Activated naive CD4-positive, alpha-beta T cell treated with anti-CD3 and anti-CD28 coated beads, Interleukin-2, amount 50 U/mL, for 72 hours (primary cell): ENCODE measurements at places on chromosomes 12 and 14. TPM values are rescaled to one million over a fixed set of nuclear protein-coding genes. Genes with fewer than 3 reads are reported as not detected.
A peak's percentile ranks its signal among the peaks of the same experiment; 100 is the strongest.

DNA sequence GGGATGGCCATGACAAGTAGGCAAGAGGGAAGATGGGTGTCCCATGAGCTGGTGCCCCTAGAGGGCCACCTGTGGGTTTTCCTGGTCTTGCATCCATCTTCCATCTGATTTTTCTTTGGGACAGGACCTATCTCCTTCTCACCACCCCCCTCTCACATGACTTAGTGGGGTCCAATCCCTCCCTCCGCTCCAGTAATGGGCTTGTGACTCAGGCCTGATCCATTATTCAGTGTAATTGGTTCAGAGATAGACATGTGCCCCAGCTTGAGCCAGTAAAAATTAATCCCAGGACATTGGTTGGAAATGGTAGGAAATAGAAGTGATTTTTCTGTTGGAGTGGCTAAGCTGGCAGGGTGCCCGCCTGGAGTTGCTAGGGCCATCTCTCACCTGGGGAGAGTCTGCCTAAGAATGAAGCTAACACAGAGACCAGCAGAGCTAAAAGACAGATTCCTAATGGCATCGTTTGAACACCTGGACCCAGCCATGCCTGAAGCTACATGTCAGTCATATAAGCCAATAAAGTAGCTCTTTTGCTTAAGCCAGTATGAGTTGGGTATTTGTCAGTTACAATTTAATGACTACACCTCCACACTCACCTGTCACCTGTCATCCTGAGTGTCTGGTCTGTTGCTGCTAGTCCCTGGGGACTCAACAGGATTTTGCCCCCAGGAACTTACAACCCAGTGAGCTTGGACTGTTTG, 14.7 kb downstream of the RASAL1 start:
- DNase-seq, result no peak

- peak; percentile 68 for DNase-seq
These were observed 480 bp downstream of the PTPN6 start for GRCh38 chr12:6951551-6952120.

DNA sequence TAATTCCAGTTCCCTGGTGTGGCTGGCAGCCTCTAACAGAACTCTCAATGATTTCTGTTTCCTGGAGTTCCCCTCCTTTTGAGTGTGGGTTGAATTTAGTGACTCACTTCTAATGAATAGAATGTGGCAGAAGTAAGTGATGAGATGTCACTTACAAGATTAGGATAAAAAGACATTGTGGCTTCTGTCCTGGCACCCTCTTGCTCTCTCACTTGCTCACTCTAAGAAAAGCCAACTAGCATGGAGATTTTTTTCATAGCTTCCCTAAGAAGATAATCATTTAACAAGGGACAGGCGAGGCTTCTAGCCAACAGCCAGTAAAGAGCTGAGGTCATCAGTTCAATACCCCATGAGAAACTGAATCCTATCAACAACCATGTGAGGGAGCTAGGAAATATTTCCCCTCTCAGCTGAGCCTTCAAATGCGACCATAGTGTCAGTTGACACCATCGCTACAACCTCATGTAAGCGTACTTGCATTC, 156.7 kb downstream of the TMTC3 start:
- DNase-seq, result no peak

The DENND5B gene
- 0.18 TPM for total RNA-seq

DNA sequence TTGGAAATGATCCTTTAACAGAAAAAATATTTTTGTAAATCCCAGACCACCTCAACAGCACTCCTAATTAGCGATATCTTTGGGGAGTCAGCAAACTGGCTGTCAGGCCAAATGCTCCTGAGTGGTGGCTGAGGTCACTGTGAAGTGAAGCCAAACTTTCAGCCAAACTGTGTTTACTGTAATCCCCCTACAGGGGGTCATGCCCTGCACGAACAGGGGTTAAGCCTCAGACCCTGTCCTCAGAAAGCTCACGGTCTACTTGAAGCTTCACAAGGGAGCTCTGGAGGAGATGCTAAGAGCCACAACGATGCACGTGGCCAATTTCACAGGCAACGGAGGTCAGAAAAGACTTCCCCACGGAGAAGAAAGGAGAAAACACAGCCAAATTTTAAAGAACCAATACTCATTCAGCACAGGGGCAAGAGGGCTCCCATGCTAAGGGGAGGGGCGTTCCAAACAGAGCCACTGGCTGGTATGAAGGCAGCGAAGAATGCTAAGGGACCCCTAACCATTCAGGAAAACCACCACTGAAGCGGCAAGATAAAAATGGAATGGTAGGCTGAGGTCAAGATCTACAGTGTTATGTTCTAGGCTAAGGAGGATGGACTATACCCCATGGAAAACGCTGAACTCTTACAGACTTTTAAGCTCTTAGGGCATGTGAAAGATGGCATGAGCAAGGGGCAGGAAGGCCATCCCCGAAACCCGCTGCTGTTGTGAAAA, 105.4 kb downstream of the ITPR2 start:
- DNase-seq, result no peak

DNA sequence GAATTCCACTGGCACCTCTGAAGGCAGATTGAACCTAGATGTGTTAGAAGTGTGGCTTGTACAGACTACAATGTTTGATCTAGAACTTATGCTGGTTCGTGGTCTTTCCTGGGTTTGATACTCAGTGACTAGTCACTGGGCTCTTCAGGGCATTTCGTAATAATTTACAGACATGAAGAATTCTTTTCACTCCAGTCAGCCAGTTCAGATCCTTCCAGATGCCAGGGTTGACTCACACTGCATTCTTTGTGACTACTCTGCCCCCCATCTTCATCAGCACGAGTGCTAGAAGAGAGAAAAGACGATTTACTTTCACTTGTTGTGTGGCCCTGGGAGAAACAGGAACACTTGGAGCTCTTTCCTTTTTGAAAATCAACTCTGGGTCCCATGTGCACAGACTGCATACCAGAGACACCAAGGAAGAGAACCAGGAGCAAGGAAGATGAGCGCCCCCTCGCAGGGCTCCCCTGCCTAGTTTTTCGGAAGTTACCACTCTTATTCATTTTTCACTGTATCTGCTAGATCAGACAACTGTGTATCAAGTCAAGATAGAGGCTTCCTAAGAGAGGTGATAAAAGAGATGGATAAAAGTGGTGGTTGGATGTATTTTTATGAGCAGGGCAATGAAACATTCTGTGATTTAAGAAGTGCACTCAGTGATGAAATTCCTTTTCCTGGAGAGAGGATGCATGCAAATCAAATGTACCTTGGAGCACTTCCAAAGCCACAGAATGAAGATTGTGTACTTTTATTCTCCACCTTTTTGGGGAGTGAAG, 33.5 kb upstream of the EVL start:
- DNase-seq, result no peak

DNA sequence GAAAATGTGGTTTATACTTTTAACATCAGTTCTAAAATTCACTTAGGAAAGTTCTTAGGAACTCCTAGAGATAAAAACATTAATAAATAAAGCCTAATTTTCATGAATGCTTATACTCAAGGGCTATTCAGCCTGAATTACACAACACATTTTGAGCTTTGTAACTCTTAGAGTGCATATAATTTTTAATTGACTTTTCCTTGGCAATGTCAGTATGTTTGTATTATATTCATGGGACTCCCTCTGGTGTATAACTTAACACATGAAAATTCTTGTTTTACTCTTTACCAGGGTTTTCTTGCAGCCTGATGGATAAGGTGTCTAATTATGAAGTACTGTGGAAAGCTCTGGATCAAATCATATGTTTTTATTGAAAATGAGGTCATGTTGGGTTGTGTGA, 150.6 kb upstream of the HMGA2 start:
- no peak for DNase-seq

DNA sequence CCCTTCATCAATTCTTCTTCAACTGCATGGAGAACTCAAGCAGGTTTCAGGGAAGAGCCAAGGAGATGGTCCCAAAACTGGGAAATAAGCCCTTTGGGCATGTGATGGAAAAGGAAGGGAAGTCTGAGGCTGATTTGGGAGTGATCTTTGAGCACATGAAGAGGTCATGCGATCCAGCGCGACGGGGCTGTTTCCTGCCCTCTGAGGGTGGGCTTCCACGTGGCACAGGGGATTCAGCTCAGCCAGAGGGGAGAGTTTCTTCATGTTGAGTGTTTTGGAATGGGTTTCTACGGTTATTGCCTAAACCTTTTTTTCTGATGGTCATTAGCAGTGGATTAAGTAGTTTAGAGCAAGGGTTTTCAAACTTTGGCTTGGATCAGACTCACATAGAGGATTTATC, 30.2 kb downstream of the GPR68 start:
- DNase-seq, result no peak

GRCh38 chr12:47194501-47194900, 114.7 kb upstream of the AMIGO2 start:
- DNase-seq, result no peak

- no peak for DNase-seq
These were observed 19.2 kb upstream of the PPP2R5E start for GRCh38 chr14:63562405-63562804.

- no peak for DNase-seq
These were observed 112.6 kb downstream of the RIMBP2 start for GRCh38 chr12:130603396-130603965.

DNA sequence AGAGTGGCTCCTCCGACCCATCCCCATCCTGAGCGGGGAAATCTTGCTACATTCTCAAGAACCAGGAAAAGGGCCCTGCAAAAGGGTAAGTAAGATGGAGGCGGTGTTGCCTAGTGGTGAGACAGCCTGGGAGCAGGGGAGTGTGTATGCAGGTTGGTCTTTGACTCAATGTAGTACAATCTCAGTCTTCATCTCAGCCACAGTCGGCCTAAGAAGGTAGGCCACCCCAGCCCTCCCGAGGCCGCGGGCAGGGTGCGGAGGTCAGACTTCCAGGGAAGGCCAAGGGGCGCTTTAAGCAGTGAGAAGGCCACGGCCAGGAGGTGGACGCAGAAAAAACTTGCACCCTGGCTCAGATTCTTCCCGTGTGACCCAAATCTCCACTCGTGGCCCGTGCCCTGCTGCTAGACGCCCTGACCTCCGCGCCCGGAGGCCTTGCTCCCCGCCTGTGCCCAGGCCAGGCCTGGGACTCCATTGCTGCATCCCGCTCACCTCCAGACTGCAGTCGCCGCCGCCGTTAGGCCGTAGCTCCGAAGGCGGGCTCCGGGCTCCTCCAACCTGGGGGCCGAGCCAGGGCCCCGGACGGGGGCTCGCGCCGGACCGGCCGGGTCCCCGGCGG, 435 bp downstream of the FOXM1 start:
- DNase-seq, result peak; percentile 46

The WASHC3 gene
- 37.0 TPM for total RNA-seq

DNA sequence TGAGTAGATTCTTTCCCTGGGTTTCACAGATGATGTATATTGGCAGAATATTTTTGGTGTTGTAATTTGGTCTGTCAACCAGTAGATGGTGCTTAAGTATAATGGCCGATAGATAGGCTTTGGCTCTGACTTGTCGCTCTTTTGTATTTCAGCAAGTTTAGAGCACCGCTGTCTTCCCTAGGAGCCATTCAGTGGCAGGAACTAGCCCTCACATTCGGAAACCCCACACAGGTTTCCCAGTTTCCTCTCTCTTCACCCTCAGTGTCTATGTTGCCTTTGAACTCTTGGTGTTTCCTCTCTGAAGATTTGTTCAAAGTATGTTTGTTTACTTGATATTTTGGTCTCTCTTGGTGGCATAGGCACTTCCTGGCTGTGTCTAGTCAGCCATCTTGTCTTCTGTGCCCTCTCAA, 102.2 kb downstream of the GPHN start:
- no peak for DNase-seq

The GPRC5D gene
- not detected for total RNA-seq

- peak; percentile 36 for DNase-seq
These were observed 752 bp downstream of the DACT1 start for GRCh38 chr14:58638231-58639197.

- DNase-seq, result no peak
These were observed 46.0 kb upstream of the EVL start for GRCh38 chr14:100019156-100019744.

GRCh38 chr12:9763025-9763424, 2.3 kb upstream of the CD69 start:
- no peak for DNase-seq

The LRCOL1 gene
- total RNA-seq, result not detected

GRCh38 chr14:98130691-98131090, 1141.3 kb downstream of the BCL11B start:
- no peak for DNase-seq

GRCh38 chr12:105396983-105397382, 66.5 kb downstream of the C12orf75 start:
- no peak for DNase-seq

GRCh38 chr14:22070119-22070982, 396.7 kb upstream of the OR4E1 start:
- no peak for DNase-seq

- DNase-seq, result no peak
These were observed 85.0 kb downstream of the FOXN3 start for GRCh38 chr14:89332031-89332430.

DNA sequence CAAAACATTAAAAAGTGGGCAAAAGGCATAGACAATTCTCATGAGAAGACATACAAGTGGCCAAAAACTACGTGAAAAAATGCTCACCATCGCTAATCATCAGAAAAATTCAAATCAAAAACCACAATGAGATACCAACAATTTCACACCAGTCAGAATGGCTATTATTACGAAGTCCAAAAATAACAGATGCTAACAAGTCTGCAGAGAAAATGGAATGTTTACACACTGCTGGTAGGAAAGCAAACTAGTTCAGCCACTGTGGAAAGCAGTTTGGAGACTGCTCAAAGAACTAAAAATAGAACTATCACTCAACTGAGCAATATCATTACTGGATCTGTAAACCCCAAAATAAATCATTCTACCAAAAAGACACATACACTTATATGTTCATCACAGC, 76.2 kb downstream of the PRKD1 start:
- no peak for DNase-seq

DNA sequence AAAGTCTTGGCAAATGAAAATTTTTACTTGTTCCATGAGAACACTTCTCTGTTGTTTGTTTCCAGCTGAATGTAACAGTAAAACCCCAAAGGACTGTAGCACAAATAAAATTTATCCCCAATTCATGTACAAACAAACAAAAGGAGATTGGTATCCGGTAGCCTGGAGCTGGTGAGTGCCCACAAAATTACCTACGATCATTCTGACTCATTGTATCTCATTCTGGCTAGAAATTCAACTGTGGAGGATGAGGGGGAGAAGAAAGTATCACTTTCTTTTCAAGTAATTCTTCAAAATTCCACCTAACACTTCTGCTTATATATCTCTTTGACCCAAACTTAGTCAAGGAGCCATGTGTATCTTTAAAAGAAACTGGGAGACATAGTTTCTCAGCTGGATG, 268.5 kb downstream of the ALG10B start:
- no peak for DNase-seq

DNA sequence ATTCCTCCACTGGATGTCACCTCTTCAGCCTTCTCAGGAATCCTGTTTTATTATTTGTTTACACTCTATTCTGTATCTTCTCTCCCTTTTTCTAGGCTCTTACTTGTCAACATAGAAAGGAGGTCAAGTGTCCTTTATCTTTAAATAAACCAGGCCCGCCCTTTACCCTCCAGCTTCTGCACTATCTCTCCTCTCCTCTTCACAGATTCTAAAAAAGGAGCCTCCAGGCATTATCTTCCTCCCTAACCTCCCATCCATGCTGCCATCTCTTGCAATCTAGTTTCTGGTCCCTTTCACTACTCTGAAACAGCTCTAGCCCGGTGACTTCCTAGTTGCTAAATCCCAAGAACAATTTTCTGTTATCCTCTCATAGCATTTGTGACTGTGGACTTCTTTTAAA, 24.1 kb upstream of the ARID2 start:
- no peak for DNase-seq

- no peak for DNase-seq
These were observed 7.1 kb upstream of the SLC6A12 start for GRCh38 chr12:220946-221550.

- DNase-seq, result no peak
These were observed 251.1 kb downstream of the BCAT1 start for GRCh38 chr12:24697769-24698168.

GRCh38 chr14:70698288-70698687, 56.6 kb downstream of the TTC9 start:
- DNase-seq, result no peak

The EML1 gene
- 2.2 TPM for total RNA-seq
